CD8-positive, alpha-beta memory T cell (primary cell): ENCODE measurements at places on chromosomes 6 and 20.

GRCh38 chr6:13544454-13545186, 29.8 kb upstream of the SIRT5 start:
- no peak for DNase-seq

DNA sequence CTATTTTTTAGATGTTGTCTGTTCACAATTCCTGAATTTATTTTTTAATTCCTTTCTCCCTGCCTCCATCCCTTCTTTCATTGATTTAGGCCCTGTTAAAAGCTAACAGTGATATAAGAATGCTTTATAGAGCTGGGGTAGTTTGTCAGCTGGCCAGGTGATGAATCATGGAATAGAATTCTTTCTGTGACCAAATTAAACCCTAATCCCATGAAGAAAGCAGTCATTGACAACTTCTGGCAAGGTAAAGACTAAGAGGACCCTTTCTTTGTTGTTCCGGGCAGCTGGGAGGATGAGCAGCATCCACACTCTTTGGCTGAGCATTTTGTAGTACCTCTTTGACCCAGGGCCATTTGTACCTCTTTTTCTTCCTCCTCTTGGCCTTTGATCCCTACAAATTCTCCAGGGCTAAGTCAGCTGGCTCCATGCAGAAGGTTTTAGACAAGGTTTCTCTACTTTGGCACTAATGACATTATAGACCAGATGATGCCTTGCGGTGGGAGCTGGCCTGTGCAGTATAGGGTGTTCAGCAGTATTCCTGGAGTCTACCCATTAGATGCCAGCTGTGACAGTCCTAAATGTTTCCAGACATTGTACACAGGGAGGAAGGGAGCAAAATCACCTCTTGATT, 102.9 kb downstream of the SLX4IP start:
- DNase-seq, result no peak

DNA sequence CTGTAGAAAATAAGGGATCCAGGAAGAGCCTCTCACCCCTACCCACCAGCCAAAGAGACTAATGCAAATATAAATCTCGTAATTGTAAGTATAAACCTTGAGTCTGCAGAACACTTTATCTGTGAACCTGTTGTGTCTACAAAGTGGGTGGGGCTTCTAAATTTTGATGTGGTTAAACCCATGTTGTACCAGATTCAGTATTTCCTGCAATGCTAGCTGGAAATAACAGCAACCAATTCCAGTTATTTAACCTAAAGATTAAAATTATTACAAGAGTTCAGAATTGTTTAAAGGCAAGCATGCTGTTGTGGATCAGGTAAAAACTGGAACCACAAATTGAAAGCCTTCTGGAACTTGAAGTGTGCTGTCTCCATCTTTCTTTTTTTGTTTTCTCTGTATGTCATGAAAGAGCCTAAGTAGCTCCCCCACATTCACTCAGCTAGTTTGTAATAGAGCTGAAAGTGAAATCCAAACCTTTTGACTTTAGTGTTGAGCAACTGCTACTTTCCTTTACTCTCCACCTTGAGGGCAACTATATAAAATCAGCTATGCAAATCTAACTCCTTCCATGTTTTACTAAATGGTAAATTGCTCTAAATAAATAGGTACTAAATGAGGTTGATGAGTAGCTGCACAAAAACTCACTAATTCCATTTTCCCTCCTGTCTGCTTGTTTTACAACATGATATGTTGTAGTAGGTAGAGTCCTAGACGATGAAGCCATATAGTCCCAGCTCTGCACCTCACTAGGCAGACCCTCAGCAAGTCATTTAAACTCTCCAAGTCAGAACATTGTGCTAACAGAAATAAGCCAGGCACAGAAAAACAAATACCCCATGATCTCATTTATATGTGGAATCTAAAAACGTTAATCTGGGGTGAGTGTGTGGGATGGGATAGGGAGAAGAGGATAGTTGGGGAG, 17.9 kb upstream of the THEMIS start:
- no peak for DNase-seq

DNA sequence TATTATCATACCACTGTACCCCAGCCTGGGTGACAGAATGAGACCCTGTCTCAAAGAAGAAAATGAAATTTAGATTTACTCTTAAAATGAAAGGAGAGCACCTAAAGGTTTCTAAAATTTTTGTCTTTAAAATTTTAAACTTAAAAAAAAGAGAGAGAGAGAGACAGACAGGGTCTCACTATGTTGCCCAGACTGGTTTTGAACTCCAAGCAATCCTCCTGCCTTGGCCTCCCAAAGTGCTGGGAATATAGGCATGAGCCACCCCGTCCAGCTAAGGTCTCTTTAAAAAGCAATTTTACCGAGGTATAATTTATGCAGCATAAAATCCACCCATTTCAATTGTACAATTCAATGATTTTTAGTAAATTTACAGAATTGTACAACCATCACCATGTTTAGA, 33.2 kb downstream of the ILRUN start:
- DNase-seq, result no peak

- no peak for DNase-seq
Observed at GRCh38 chr20:23585808-23586734, 17.8 kb upstream of the CST9L start.

- no peak for DNase-seq
Observed at GRCh38 chr6:131575834-131576478, 2.9 kb downstream of the ARG1 start.

DNA sequence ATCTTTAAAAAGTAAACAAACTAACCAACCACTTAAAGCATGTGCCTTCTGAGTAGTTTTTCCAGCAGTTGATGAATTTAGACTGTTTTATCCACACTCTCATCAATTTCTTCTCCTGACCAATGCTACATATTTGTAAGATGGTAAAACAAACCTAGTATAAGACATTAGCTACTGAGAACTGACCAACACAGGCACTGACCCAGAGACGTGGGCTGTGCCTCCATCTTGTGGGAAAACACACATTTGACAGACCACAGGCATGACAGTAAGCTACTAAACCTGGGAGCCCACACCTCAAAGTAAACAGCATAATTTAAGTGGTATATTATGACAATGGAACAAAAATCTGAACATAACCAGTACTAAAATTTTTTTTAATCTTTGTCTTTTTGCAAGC, 121.4 kb upstream of the NRSN1 start:
- DNase-seq, result no peak

GRCh38 chr6:29566856-29567255, 7.3 kb upstream of the UBD start:
- no peak for DNase-seq

- DNase-seq, result no peak
Observed at GRCh38 chr6:104548297-104548696, 311.4 kb downstream of the HACE1 start.

DNA sequence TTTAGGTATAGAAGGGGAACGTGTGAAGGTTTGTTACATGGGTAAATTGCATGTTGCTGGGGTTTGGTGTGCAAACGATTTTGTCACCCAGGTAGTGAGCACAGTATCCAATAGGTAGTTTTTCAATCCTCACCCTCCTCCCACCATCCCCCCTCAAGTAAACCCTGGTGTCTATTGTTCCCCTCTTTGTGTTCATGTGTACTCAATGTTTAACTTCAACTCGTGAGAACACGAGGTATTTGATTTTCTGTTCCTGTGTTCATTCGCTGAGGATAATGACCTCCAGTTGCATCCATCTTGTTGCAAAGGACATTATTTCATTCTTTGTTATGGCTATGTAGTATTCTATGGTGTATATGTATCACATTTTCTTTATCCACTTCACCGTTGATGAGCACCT, 11.6 kb upstream of the VNN1 start:
- DNase-seq, result no peak

DNA sequence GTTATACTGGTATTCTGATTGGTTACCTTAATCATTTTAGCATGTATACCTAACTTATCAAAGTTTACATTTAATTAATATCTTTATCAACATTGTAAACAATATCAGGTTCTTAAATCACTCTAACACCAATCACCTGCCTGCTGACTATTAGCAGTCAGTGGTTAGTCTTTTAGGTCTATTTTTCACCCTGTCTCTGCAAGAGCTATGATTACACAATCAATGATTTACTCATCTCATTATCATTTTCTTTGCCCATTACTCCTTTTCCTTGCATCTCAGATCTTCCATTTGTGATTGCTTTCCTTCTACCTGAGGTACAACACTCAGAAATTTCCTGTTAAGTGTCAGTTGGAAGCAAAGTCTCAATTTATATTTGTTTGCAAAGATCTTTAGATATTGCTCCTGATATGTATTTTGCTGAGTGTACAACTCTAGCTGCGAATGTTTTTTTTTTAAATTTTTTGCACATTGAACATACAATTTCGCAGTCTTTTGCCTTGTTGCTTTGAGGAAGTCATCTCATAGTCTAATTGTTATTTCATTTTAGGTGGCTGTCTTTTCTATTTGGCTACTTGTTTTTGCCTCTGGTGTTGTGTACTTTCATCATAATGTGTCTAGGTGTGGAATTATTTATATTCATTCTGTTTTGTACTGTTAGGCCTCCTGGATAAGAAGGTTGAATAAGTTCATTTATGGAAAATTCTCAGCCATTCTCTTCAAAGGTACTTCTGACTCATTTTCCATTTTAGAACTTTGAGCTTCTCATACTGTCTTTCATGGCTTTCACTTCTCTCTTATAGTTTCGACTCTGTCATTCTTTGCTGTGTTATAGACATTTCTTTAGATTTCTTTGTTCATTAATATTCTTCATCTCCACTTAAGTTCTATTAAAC, 104.9 kb upstream of the CEP162 start:
- DNase-seq, result no peak

- DNase-seq, result no peak
Observed at GRCh38 chr20:13396826-13397225, 175.8 kb downstream of the ISM1 start.

GRCh38 chr6:36360241-36361054, 23.8 kb upstream of the BNIP5 start:
- peak; percentile 48 for DNase-seq

GRCh38 chr20:41398408-41398807, 31.8 kb upstream of the EMILIN3 start:
- DNase-seq, result no peak

DNA sequence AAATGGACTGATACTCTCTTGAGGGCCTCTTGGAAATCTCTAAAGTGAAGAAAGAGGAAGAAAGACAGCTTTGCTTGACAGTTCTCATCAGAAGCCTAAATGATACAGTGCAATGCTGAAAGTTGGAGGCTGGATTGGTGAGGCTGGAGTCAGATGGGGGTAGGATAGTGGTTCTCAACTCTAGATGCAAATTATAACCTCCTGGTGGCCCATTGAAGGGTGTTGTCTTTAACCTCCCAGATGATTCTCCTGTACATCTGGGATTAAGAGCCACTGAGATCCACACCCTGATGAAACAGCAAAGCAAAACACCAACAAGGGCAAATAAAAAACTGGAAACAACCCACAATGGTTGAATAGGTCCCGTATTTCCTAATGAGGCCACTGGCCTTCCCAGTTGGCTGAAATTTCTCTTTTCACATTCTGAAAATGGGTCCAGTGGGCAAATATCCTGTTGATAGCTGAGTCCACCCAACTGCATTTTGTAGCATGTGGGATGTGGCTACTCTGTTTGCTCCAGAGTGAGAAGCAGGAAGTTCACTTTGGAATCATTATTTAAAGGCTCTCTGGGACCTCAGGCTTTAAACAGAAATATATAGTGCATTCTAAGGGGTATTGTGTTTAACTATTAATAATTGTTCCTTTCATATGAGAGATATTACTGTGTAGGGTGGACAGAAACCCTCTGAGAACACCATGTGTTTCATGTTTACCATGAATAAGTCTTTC, 208.1 kb downstream of the SOX4 start:
- DNase-seq, result no peak

GRCh38 chr20:7879883-7880282, 60.4 kb downstream of the HAO1 start:
- no peak for DNase-seq

DNA sequence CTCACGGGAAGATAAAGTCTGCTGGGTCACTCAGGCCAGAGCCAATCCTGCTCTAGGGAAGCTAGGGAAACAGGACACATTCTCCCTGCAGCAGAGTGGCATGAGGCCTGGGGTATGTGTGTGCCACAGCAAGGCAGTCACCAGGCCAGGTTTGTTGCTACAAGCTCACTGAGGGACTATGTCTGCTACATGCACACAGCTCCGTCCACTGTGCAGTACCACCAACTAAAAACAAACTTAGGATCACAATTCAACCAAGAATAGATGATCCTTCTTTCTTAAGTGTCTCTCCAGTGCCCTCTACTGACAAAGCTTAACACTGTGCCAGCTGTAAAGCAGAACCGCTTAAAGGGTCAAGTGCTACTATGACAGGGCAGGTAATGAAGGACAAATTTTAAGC, 192.5 kb downstream of the PTPRK start:
- peak; percentile 29 for DNase-seq

- DNase-seq, result no peak
Observed at GRCh38 chr20:43541214-43541613, 17.6 kb upstream of the SGK2 start.

- DNase-seq, result no peak
Observed at GRCh38 chr6:382883-383810, 8.4 kb upstream of the IRF4 start.

- DNase-seq, result no peak
Observed at GRCh38 chr6:105474234-105474633, 71.4 kb upstream of the PREP start.

- no peak for DNase-seq
Observed at GRCh38 chr20:9114709-9115108, 45.8 kb downstream of the PLCB4 start.

DNA sequence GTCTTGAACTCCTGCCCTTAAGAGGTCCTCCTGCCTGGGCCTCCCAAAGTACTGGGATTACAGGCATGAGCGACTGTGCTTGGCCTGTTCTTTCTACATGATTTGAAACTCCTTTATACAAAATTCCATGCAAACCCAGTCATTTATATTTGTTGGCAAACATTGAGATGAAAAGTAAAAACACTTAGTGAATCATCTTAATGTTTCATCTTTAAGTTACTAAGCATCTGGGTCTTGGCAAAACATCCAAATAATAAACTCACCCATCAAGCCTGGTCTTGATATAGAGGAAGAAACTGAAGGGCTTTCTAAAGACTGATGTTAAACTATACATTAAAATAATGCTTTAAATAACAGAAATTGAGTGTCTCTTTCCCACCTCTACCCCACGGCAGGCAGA, 95.1 kb downstream of the FUT9 start:
- DNase-seq, result no peak

DNA sequence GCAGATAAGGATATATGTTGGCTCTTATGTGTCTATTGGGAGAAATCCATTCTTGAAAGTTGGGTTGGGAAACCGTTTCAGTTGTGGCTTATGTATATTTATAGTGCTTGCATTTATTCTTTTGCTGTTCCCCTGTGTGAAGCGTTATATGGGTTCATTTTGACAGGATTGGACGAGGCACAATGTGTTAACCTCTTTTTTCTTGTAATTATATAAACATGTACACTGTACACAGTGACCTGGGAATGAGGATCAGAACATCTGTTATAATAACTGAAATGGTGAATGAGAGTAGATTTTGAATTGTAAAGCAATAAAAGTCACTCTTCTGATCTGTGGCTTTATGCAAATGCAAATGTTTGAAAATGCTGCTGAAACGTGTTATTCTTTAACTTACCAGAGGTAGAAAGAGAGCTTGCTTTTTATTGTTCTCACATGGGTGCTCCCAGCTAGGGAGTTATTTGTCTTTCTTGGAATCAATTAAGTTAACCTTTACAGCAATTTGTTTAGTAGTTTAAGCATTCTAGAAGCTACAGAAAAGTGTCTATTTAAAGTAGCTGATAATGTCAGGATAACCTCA, 213.7 kb downstream of the GRIK2 start:
- DNase-seq, result no peak

GRCh38 chr20:63415647-63416391, 54.7 kb upstream of the CHRNA4 start:
- no peak for DNase-seq
